ENCODE measurements at places on chromosomes 3 and 15.

GRCh38 chr15:39177561-39177960 lies 403.3 kb upstream of the THBS1 start:
- no peak for DNase-seq

DNA sequence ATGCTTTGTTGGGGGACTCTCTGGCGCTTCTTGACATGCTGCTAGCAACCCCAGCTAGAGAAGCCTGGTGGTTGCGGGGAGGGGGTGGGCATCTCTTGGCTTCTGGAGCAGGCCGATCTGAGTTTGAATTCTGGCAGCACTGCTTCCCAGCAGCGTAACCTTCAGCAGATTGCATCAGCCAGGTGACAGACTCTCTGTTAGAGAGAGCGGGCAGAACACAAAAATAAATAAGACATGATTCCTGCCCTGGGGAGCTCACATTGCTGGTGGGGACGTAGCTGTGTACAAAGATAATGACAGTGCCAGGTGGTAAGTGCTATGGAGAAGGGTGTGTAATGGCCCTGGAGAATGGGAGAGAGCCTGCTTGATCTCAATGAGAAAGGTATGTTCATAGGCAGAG lies 87.4 kb downstream of the THSD4 start:
- DNase-seq: no peak

- DNase-seq: no peak
Measured at GRCh38 chr15:33032053-33032452, 162.5 kb downstream of the FMN1 start.

GRCh38 chr3:136631424-136631823 lies 120.8 kb downstream of the STAG1 start:
- DNase-seq: no peak

DNA sequence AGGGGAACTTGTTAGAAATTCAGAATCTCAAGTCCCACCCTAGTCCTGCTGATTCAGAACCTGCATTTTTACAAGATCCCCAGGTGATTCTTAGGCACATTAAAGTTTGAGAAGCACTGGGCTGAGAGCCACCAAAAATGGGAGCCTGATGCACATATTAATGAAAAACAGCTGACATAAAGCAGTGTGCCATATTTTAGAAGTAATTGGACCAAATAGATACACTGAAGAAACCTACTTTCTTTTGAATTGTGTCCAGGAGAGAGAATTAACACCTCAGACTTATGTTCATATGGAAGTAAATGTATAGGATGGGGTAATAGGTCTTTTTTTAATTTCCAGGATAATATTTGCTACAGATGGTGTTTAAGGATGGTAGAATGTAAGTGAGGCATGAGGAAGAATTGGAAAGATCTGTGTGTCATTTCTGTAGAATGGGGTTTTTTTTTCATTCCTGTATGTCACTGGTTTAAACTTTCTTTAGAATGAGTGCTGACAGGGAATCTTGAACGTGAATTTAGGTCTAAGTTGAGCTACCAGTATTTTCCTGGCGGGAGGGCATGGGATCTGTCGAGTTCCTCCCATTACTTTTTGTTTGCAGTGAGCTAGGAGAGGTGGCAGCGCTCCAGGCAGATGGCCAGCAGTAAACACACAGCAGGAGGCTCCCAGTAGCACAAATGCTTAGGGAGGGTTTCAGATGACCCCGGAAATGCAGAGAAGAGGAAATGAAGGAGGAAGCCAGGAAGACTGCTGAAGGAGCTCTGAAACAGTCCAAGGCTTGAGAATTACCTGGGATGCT lies 185.6 kb downstream of the PLCL2 start:
- no peak for DNase-seq

GRCh38 chr3:71444028-71444860 lies 139.3 kb downstream of the FOXP1 start:
- DNase-seq: peak; percentile 83

DNA sequence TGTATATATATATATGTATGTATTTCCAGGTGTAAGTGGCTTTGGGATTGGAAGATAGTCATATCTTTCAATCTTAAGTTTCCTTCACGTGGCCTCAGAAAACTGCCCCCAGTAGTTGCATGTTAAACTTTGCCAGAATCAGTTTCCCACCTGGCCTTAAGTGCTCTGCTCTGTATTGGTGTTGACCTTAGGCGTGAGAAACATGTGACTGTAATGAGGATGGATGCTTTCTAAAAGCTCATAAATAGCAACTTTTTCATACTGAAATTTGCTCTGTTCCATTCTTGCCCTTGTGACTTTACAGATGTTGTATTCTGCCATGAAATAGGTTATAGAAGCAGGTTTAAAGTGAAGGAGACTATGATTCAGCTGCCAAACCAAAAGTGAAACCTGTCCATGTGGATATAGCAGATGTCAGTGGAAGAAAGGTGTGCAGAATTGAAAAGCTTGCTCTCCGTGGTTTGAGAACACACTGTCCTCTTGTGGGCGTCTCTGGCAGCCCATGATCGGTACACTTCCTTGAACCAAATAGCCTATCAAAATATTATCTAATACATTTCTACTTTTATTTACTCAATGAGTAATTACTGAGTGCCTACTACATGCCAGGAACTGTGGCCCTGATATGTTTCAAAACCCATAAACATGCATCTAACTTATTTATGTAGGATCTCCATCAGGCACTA lies 15.8 kb downstream of the SCG5 start:
- no peak for DNase-seq

- no peak for DNase-seq
Measured at GRCh38 chr3:9399746-9400145, 2.3 kb downstream of the SETD5 start.

DNA sequence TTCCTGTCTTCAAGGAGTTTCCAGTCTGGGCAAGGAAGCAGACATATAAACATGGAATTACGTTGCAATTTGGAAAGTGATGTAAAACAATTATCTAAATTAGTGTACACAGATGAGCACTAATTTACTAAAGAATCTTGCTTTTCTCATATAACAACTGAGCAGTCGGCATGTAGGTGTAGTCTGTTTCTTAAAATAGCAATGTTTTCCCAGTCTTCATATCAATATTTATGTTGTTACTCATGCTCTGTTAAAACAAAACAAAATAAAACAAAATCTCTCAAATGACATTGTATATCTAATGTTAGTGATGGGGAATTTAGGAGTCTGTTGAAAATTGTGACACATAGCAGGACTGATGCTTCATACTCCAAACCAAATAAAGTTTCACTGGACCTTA lies 75.6 kb downstream of the SAMMSON start:
- DNase-seq: no peak

- DNase-seq: no peak
Measured at GRCh38 chr15:81152339-81152738, 18.3 kb downstream of the CFAP161 start.

DNA sequence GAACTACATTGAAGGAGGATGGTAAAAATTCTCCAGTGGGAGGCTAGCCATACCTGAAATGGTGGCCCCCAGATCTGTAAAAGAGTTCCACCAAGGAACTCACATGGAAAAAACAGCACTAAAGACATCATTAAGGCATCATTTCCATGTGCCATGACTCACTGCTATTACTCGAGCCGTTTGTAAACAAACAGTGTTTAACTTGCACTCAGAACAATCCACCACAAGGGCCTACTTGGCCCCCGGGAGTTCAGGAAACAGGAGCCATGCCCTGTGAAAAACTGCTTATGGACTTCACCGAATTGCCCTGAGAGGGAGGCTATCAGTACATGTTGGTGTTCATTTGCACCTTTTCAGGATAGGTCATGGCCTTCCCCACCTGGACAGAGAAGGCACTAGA lies 18.2 kb downstream of the CCR4 start:
- DNase-seq: no peak

GRCh38 chr3:192577811-192578210 lies 149.5 kb downstream of the FGF12 start:
- DNase-seq: no peak

DNA sequence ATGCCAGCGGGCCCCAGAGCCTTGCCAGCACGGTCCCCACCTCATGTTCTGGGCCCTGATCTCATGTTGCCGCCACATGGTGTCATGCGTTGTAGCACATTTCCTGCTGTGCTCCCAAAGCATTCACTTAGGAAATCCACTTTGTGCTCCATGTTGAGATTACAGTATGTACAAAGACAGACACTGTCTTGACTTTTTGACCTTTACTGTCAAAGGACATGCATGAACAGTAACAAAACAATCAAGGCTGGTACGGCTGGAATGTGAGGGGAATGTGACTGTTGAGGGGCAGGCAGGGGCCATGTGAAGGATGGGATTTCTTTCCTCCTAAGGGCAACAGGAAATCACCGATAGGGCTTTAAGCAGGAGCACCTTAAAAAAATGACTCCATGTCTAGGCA lies 53.3 kb upstream of the RPL32 start:
- no peak for DNase-seq

- no peak for DNase-seq
Measured at GRCh38 chr3:149717391-149718056, 34.8 kb downstream of the COMMD2 start.

- no peak for DNase-seq
Measured at GRCh38 chr3:120752865-120753264, 10.3 kb downstream of the GTF2E1 start.

- no peak for DNase-seq
Measured at GRCh38 chr3:102081572-102082289, 232.4 kb downstream of the NFKBIZ start.

DNA sequence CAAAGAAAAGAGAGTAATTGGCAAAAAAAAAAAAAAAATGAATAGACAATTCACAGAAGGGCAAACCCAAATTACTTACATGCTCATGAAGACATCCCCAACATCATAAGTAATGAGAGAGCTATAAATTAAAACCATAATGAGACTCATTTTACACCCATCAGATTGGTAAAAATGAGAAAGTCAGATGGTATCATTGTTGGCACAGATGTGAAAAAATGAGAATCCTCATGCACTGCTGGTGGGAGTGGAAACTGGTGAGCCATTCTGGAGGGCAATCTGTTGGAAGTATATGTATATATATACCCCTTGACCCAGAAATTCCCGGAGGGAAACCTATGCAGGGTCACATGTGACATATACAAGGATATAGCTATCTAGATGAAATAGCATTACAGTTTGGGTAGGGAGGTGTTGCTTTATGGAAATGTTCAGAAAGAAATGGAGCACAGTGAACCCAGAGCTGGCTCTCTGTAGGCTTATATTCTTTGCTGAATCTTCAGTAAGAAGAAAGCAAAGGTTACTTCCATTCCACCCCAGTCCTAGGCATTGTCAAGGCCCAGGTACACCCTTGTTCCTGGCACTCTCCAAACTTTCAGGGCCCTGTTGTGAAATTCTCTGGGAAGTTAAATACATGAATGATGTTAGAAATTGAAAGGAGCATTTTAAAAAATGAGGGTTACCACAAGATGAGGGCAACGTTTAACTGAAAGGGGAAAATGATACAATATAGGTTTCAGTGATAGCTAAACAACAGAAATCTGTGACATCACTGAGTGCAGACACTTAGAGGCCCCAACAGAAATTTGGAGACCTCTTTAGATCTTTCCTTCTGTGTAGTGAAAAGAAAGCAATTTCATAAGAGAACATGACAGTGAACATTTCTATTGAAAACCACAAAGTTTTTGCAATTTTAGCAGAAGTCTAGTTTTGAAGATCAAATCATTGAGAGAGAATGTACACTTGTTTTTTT lies 132.7 kb upstream of the TPRG1 start:
- peak; percentile 64 for DNase-seq

GRCh38 chr3:29605845-29606244 lies 325.0 kb downstream of the RBMS3 start:
- no peak for DNase-seq

- no peak for DNase-seq
Measured at GRCh38 chr3:160545504-160545871, 19.9 kb downstream of the KPNA4 start.

GRCh38 chr15:77097248-77097721 lies 26.4 kb upstream of the TSPAN3 start:
- DNase-seq: no peak

DNA sequence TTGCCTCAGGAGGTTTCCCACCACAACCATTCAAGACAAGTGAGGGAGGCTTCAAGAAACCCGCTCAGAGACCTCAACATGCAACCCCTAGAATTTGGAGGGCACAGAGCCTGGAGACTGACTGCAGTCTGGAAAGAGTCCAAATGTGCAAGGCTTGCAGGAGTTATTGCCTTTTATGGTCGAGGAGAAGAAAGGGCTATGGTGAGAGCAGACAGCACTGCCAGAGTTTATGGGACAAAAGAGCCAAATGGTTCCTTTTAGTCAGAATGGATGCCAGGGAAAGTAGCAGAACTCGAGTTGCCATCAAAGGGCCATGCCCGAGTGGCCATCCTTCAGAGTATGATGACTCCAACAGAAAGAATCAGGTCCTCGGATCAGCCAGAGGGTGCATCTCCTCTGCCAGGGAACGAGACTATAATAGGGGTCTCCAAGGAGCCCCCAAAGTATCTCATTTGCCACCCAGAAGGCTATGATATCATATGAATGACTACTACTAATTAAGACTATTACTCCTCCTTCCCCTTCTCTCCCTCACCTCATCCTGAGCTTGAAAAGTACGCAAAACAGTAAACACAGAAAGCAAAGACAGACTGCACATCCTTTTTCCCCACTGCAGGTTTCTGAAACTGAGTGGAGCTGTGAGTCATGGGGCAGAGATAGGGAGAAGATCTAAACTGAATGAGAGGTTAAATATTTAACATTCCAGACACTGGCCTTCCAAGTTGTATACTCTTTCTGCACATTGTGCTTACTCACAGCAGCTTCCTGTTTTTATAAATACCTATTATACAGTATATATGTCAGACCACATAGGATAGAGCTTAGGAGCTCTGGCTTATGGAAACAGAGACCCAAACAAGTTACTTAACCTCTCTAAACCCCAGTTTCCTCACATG lies 33.9 kb upstream of the TMCO5A start:
- DNase-seq: no peak

DNA sequence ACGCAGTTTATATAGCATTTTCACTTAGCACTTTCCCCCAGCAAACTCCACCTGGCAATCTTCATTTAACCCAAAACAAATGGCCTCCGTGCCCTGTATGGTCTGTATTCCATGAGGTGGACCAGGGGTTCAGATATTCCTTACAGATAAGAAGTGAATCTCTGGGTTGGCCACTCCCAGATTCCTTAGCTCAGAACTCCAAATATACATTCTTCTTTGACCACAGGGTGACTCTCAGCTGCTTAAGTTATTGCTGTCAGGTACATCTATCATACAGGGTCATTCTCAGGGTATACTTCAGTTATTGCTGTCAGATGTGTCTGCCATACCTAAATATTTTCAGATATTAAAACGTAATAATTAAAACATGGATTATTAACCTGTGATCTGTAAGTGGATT lies 229.8 kb downstream of the TBL1XR1 start:
- DNase-seq: no peak

DNA sequence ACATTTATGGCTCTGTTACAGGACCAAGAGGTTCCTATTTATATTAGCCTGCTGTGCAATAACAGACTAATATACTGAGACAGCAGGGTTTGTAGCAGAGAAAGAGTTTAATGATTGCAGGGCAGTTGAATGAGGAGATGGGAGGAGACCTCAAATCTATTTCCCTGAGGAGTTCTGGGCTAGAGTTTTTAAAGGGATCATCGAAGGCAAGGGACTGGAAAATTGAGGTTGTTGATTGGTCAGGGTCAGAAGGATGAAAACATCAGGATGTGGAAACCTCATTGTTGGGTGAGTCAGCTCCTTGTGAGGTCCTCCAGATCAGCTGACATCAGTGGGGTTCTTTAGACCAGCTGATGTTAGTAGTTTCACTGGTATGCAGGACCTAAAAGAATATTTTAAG lies 60.6 kb upstream of the GOLGA8B start:
- DNase-seq: no peak

GRCh38 chr3:70333080-70333479 lies 20.6 kb upstream of the MDFIC2 start:
- DNase-seq: no peak

All from activated CD8-positive, alpha-beta memory T cell treated with anti-CD3 and anti-CD28 coated beads for 24 hours (primary cell).